Activated naive CD4-positive, alpha-beta T cell (primary cell): ENCODE measurements at places on chromosomes 12 and 14.

GRCh38 chr14:57847096-57847495, 18.8 kb downstream of the SLC35F4 start:
- DNase-seq, result no peak

DNA sequence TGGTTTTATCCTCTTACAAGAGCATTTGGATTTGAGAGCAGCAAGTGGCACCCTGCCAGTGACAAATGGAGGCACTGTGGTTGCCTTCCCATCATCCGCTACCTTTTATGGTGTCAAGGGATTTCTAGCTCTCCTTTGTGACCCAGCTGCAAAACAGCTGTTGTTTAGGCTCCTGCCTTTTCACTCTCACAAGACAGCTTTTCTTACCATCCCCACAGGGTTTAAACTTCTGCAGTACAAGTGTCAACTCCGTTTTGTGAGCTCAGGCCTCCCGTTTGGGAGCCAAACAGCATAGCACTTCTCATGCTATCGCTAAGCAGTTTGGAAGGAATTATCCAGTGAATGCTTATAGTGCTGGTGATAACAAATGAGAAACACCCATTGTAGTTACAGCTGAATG, 331.4 kb downstream of the TMTC2 start:
- no peak for DNase-seq

GRCh38 chr12:76399040-76399439, 50.8 kb upstream of the BBS10 start:
- DNase-seq, result no peak

DNA sequence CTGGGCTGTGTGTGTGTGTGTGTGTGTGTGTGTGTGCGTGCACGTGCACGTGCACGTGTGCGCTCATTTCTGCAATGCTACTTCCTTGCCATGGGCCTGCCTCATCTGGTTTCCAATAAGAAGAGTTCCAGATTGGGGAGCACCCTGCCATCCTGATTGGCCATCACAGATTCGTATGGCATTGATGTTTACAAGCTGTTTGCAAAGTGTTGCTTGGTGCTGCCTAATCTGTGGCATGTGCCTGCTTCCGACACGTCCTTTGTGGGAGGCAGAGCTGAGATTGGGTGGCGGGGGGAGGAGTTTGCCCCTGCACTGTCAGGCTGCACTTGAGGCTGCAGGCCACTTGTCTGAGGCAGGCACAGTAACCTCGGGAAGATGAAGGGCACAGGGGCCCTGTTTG, 39.2 kb downstream of the SAMD4A start:
- no peak for DNase-seq

DNA sequence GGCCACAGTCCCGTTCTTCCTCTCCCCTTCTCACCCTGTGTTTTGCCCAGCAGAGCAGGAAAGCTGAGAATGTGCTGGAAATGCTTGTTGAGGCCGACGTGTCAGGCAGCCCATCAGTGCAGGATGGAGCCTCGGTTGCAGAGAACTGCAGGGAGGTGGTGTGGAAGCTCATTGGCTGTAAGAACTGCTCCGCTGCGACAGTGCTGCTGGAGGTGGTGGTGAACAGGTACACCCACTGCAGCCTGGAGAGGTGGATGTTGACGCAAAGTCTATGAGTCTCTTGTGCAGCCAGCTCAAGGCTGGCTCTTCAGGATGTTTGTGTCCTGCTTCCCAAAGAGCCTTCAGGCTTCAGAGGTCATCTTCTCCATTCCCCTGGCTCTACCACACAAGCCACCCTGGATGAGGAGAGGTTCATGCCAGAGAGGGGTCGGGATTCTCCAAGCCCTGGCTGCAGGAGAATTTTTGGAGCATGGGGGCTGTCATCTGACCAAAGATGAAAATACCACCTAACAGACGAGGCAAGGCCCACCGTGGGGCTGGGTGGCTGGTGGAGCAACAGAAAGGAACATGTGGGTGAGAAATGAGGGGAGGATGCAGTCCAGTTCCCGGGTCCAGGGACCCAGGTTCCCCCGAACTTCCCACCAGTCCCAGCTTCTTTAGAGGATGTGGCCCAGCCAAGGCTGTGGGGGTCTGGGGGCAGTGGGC, 174.1 kb upstream of the PRMT8 start:
- DNase-seq, result no peak

DNA sequence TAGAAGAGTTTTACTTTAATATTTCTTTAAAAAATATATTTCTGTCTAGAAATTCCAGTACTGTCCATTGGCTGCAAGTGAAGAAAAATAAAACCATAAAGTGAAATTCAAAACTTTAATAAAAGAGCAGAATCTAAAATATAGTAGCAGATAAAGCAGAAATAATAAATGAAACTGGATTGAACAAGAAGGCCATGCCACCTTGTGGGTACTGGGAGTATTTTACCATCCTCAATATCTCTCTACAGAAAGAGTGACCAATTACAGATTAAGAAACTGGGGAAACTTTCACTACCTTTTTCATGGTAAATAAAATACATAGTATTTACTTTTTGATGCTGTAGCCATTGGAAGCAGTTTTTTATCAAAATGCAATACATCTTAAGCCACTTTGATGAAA, 220.5 kb downstream of the BCAT1 start:
- no peak for DNase-seq

DNA sequence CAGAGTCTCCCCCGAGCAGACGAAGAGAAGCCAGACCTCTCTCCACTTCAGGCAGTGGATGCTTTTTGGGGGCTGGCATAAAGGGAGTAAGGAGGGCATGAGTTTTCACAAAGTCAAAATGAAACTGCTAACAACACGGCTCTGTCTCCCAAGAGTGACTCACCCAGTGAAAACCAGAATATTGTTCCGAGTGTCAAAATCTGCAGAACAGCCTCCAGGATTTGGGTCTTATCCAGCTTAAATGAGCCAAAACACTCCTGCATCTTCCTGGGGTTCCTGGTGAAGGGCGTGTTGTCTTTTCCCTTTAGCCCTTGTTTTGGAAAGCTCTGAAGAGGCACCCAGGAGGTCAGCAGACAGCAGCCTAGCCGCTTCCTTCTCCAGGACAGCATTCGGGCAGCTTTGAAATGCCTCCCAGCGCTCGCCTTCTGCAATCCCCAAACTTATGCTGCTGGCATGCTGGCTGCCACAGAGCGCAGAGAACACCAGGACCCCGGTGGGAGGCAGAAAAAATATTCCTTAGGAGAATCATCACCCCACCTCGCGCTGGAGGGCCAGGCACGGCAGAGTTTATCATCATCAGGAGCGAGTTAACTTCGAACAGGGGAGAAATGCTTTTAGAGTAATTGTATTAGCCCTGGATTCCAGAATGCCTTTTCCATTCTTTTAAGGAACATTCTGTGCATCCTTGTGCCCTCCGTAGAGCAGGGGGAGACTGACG, 117.7 kb upstream of the NCOR2 start:
- DNase-seq, result no peak

- no peak for DNase-seq
Measured at GRCh38 chr12:120737557-120738251, 12.1 kb downstream of the ACADS start.

GRCh38 chr12:67772267-67773169, 124.0 kb downstream of the DYRK2 start:
- DNase-seq, result no peak

- DNase-seq, result no peak
Measured at GRCh38 chr12:126144603-126145002, 1079.4 kb downstream of the AACS start.

- DNase-seq, result no peak
Measured at GRCh38 chr12:51434305-51434704, 9.7 kb downstream of the SLC4A8 start.

GRCh38 chr12:80217011-80217535, 117.7 kb downstream of the OTOGL start:
- DNase-seq, result no peak

GRCh38 chr12:61916831-61917230, 343.4 kb upstream of the USP15 start:
- no peak for DNase-seq

DNA sequence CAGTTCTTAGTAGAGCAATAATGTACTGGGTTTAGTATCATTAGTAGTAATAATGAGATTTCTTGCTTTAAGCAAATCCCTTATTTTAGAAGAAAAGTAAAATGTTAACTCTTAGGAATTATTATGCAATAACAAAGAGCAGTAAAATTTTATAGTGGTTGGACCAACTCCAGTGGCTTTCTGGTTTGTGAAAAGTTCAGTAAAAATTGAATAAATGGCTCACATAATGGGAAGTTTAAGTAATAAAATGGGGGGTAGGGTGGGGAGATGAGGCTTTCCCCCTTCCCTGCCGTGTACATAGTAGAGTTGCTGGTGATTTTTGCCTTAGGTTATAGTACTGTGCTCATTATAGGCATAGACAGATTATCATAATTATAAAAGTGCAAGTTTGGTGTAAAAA, 250.5 kb upstream of the ATP2B1 start:
- no peak for DNase-seq

- no peak for DNase-seq
Measured at GRCh38 chr14:39230416-39231035, 3.2 kb upstream of the MIA2 start.

GRCh38 chr12:115755725-115756085, 521.8 kb downstream of the MED13L start:
- DNase-seq, result no peak

DNA sequence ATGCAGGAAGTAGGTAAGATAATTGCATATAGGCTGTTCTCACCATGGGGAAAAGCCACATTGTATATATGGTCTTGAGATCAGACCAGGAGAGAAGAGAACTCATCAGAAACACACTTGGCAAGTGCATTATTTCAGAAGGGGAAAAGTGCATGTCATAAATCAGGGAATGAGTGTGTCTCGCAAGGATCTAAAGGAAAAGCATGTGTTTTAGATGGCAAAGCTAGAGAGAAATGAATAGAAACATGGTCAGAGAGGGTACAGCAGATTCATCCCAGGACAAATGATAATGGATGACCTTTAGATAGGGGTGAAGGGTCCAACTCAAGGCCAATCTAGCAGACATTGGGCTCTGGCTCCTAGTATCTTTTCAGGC, 230.2 kb upstream of the NAV3 start:
- no peak for DNase-seq

DNA sequence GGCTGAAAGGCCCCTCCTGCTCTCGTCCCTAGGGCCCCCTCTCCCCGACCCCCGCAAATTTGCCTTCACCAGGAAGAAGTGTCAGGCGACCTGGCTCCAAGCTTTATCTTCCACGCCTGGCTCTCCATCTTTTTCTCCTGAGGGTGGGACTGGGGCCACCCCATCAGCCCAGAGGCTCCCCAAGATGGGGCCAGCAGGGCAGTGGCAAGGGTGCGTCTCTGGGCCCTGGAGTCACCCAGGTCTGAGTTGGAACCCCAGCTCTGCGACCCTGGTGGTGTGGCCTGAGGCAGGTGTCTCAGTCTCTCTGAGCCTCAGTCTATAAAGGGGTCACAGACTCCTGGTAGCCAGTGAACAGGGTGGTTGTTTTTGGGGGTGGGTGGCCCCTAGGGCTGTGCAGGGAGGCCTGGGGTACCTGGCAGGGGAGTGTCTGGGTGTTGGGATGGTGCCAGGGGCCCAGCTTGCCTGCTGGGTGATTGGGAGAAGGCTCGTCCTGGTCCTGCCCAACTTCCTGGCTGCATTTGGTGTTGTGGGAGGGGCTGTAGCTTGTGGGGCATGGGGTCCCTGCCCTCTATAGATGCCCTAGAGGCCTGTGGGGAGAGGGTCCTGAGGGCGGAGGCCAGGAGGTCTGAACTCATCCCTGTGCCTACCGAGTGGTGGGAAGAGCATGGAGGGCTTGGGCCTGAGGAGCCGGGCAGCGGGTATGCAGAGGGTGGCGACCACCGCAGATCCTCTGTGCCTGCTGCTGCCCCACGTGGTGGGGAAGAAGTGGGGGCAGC, 7.6 kb downstream of the KIF26A start:
- DNase-seq, result no peak

DNA sequence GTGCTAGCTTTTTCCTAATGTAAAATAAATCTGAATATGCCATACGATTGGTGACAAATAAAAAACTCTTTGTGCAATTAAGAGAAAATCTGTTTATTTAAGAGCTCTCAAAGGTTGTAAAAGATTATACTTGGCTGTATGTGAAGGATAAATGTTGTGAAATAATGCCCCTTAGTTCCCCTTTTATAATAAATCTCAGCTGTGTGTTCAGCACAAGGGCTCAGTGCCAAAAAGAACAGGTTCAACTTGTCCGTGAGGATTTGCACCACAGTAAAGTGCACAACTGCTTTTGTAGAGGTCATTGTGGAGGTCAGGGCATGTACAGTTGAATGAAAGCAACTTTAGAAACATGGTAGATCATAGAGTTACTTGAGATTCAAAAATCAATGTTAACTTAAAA, 118.6 kb downstream of the TRMT5 start:
- DNase-seq, result no peak

DNA sequence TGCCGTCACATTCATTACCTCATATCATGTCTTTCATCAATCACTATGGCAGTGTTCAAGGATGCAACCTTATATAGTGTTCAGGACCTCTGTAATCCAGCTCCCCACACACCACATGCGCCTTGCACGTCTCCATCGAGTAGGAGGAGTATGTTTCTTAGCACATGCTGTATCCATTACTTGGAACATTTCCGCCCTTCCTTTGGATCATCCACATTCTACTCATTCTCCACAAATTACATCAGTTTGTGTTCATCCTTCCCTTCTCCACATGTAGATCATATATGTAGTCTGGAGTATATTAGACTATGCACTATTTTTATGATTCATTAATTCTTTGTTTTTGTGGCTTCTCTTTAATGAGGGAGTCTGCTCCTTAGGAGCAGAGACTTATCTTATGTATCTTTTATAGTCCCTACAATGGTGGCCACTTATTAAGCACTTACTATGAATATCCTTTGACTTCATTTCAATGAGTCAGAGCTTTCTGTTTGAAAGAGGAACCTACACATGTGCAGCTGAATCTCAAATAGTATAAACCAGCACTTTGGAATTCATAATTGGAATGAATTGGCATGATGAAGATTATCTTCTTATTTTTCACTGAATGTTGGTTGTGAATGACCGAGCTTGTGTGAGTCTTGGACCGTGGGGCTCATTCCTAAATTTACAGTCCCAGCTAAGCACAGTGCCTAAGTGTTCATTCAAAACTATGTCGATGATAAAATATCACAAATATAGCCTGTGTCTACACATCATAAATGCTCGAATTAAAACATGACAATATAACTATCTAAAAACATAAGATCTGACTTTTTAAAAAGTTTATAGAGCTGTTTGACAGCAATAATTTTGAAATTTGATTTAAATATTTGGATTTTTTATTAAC, 30.2 kb upstream of the NPAS3 start:
- DNase-seq, result no peak

- no peak for DNase-seq
Measured at GRCh38 chr12:93381161-93381975, 3.6 kb downstream of the NUDT4 start.

- DNase-seq, result no peak
Measured at GRCh38 chr14:53715193-53715721, 241.4 kb downstream of the BMP4 start.

DNA sequence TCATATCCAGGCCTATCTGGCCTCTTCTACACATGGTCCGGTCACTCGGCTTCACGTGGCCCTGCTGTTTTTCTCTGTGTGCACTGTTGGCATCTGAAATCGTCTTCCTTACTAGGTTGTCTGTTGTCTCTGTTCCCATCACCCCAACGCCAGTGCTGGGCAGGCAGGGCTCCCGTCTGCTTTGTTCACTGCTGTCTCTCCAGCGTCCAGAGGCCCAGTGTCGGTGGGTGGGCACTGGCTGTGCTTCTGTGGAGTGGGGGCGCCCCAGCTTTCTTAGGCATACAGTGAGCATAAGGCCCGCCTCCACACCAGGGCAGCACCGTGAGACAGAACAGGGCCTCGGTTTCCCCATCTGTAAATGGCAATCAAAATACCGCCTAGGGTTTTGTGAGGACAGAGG, 153.1 kb downstream of the BCL11B start:
- no peak for DNase-seq

- DNase-seq, result peak; percentile 42
Measured at GRCh38 chr14:74085047-74085637, 386 bp downstream of the LIN52 start.

- DNase-seq, result no peak
Measured at GRCh38 chr12:38844267-38844666, 61.1 kb downstream of the CPNE8 start.
